Stimulated activated CD8-positive, alpha-beta memory T cell treated with anti-CD3 and anti-CD28 coated beads, Interleukin-15, amount 100 ng/mL, for 4 hours (primary cell): ENCODE measurements at places on chromosomes 2 and 18.

DNA sequence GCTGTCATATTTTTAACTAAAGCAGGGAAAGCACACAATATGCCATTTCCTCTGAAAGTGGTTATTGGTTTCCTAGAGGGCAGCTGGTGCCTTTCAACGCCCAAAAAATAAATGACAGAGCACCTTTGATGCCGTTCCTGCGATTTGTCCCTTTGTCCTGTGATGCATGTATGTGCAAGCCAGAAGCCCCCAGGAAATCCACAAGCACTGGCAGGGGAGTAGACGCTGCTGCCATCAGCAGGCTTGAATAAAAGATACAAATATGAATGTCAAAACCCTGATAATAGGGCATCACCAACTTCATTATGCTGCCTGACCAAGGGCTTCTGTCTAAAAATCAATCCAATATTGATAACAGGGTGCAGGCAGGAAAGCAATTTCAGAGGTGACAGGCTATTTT lies 246.1 kb downstream of the FBXO15 start:
- DNase-seq, result no peak

GRCh38 chr2:129929321-129930290 lies 49.9 kb upstream of the RAB6C start:
- DNase-seq, result no peak

- no peak for DNase-seq
Observed at GRCh38 chr2:54475919-54476318, 19.8 kb downstream of the SPTBN1 start.

DNA sequence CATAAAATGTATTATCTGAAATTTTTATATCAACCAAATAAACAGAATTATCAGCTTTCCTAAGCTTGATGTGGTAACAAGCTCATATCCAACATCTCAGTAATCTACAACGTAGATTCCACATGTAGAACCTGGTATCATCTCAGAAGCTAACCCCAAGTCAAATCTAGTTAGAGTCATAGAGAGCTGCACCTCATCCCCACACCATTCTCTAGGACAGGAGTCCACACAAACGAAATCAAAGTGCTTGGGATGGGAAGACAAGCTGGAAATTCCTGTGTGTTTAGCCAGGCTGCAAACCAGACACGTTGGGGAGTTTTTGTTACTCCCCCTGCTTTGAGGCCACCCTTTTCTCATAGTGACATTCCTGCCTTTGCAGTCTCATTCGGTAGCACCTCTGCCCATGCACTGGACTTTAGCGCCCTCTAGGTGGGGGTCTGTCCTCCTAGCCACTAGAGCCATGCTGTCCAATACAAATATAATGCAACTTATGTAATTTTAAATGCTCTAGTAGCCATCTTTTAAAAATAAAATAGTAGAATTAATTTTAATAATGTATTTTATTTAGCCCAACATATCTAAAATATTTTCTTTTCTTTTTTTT lies 28.1 kb upstream of the SATB2 start:
- DNase-seq, result no peak

- no peak for DNase-seq
Observed at GRCh38 chr2:171325886-171326585, 107.8 kb downstream of the METTL8 start.

DNA sequence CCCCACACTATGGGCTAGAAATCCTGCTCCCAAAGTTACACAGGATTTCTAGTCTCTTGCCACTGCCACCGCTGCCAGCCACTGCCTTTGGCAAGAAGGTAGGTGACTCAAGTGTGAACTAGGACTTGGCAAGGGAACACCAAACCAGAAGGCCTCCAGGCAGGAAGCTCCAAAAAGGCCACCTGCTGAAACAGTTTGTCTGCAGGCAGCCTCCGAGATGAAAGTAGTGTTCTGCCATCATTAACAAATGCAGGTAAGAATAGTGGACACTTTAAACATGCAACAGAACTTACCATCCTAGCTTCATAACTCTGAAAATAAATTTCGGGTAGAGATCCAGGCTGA lies 3.9 kb downstream of the ANKRD44 start:
- DNase-seq, result no peak

DNA sequence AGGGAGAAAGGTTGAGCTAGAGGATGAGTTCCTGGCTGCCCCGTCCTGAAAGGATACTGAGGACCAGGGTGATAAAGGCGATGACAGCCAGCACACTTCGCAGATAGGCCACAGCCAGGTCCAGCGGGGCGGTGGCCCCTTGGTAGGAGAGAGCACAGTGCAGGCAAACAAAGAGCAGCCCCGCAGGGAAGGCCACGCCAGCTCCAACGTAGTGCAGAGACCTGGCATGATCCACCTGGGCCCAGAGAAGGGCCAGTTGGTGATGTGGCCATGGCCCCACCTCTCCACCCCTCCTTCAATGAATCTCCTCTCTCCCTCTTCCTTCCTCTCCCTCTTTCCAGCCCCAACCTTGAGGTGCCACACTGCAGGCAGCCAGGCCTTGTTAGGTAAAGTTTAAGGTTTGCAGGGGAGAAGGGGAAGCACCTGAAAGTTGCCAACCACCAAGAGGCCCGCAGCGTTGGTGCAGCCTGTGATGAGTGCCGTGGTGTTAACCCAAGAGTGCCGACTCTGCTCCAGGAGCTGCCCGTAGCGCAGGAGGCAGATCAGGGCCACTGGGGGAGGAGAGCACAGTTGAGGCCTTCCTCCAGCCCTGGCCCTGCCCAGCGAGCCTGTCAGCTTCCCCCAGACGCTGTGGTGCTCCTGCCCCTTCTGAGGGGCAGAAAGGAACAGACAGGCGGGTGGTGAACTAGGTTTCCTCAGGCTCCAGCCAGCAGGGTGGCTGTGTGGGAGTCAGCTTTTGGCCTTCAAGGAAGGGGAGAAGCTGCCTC lies 2.8 kb downstream of the TMEM150A start:
- DNase-seq, result no peak

GRCh38 chr2:23695214-23695889 lies 231.6 kb downstream of the ATAD2B start:
- DNase-seq, result no peak

- DNase-seq, result no peak
Observed at GRCh38 chr2:152637251-152637650, 80.0 kb downstream of the PRPF40A start.
